Activated naive CD8-positive, alpha-beta T cell treated with anti-CD3 and anti-CD28 coated beads, Interleukin-2, amount 10 ng/mL, durations not matched to agents 7 days and 5 days (primary cell): ENCODE measurements at places on chromosomes 11 and 22. TPM values are rescaled to one million over a fixed set of nuclear protein-coding genes. Genes with fewer than 3 reads are reported as not detected.

Gene TMEM9B
- 32.4 TPM for total RNA-seq

Gene TRIM29
- not detected for total RNA-seq

Gene ZNRF3
- 1.1 TPM for total RNA-seq

Gene SCGB2A2
- not detected for total RNA-seq

Gene PNPLA5
- not detected for total RNA-seq

Gene OR2AG1
- not detected for total RNA-seq

Gene E2F8
- 26.9 TPM for total RNA-seq

Gene SCGB1D4
- not detected for total RNA-seq

Gene CHKA
- 9.2 TPM for total RNA-seq

Gene GAL3ST1
- 0.44 TPM for total RNA-seq

- H3K27ac ChIP-seq = peak overlapping the region; percentile 87
- peaks cover 8% of the 10 kb centered on the region for H3K27me3 ChIP-seq
- H3K4me1 ChIP-seq = peaks cover 25% of the 10 kb centered on the region
- no peaks in the 10 kb centered on the region for H3K36me3 ChIP-seq
- peak overlapping the region; percentile 87 for H3K4me3 ChIP-seq
These were observed 421 bp downstream of the SLC15A3 start for GRCh38 chr11:60951606-60951903.

- no peak overlapping the region for H3K4me3 ChIP-seq
- H3K27me3 ChIP-seq = no peaks in the 10 kb centered on the region
- no peak overlapping the region for H3K27ac ChIP-seq
- H3K4me1 ChIP-seq = peaks cover 2% of the 10 kb centered on the region
- peaks cover 1% of the 10 kb centered on the region for H3K36me3 ChIP-seq
These were observed 5.6 kb upstream of the STARD10 start for GRCh38 chr11:72799441-72799840.

GRCh38 chr22:38865201-38866023, 6.6 kb downstream of the CBX6 start:
- H3K4me3 ChIP-seq = no peak overlapping the region
- DNase-seq = peak; percentile 25
- H3K27me3 ChIP-seq = no peaks in the 10 kb centered on the region
- H3K4me1 ChIP-seq = peaks cover 15% of the 10 kb centered on the region

- no peak overlapping the region for H3K4me3 ChIP-seq
- no peak for DNase-seq
- H3K27me3 ChIP-seq = peaks cover 37% of the 10 kb centered on the region
- no peak overlapping the region for H3K27ac ChIP-seq
- no peaks in the 10 kb centered on the region for H3K4me1 ChIP-seq
- no peaks in the 10 kb centered on the region for H3K36me3 ChIP-seq
These were observed 426.4 kb downstream of the SHANK2 start for GRCh38 chr11:70825893-70826540.

- H3K4me1 ChIP-seq = peaks cover 58% of the 10 kb centered on the region
- peak overlapping the region; percentile 55 for H3K4me3 ChIP-seq
- peak overlapping the region; percentile 92 for H3K27ac ChIP-seq
- no peak for DNase-seq
- peaks cover 2% of the 10 kb centered on the region for H3K36me3 ChIP-seq
- H3K27me3 ChIP-seq = no peaks in the 10 kb centered on the region
These were observed 23.9 kb upstream of the MICAL2 start for GRCh38 chr11:12086271-12087074.

DNA sequence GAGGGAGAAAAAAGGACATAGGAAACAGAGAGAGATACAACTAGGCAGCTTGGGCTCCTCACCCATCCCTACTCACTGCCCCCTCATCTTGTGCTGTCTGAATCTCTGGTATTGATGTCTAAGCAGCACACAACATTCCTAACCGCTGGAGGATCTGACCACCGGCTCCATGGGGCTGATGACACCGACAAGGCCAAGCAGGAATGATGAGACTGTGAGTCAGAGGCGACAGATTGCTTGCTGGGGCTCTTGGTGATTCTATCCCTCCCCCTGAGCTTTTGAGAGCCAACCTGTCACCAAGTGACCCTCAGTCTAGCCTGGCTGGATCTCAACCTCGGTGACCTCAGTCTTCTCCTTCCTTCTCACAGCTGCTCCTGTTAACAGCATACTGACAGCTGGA, 13.8 kb downstream of the PAMR1 start:
- H3K4me3 ChIP-seq = no peak overlapping the region
- peaks cover 9% of the 10 kb centered on the region for H3K27me3 ChIP-seq
- no peak overlapping the region for H3K27ac ChIP-seq
- H3K4me1 ChIP-seq = no peaks in the 10 kb centered on the region
- no peaks in the 10 kb centered on the region for H3K36me3 ChIP-seq

- DNase-seq = no peak
- no peaks in the 10 kb centered on the region for H3K36me3 ChIP-seq
- no peaks in the 10 kb centered on the region for H3K4me1 ChIP-seq
- no peak overlapping the region for H3K27ac ChIP-seq
These were observed 109.4 kb downstream of the RCN1 start for GRCh38 chr11:32200136-32200847.

GRCh38 chr11:19345848-19346681, 105.3 kb upstream of the E2F8 start:
- H3K27me3 ChIP-seq = peaks cover 67% of the 10 kb centered on the region
- H3K36me3 ChIP-seq = no peaks in the 10 kb centered on the region
- no peak for DNase-seq
- no peak overlapping the region for H3K27ac ChIP-seq
- H3K4me1 ChIP-seq = peaks cover 7% of the 10 kb centered on the region
- H3K4me3 ChIP-seq = no peak overlapping the region

- peaks cover 12% of the 10 kb centered on the region for H3K4me1 ChIP-seq
- H3K36me3 ChIP-seq = peaks cover 5% of the 10 kb centered on the region
- peak overlapping the region; percentile 68 for H3K27ac ChIP-seq
- H3K4me3 ChIP-seq = peak overlapping the region; percentile 85
- peaks cover 69% of the 10 kb centered on the region for H3K27me3 ChIP-seq
- peak; percentile 38 for DNase-seq
These were observed 745 bp downstream of the NCAM1 start for GRCh38 chr11:112961751-112962578.

DNA sequence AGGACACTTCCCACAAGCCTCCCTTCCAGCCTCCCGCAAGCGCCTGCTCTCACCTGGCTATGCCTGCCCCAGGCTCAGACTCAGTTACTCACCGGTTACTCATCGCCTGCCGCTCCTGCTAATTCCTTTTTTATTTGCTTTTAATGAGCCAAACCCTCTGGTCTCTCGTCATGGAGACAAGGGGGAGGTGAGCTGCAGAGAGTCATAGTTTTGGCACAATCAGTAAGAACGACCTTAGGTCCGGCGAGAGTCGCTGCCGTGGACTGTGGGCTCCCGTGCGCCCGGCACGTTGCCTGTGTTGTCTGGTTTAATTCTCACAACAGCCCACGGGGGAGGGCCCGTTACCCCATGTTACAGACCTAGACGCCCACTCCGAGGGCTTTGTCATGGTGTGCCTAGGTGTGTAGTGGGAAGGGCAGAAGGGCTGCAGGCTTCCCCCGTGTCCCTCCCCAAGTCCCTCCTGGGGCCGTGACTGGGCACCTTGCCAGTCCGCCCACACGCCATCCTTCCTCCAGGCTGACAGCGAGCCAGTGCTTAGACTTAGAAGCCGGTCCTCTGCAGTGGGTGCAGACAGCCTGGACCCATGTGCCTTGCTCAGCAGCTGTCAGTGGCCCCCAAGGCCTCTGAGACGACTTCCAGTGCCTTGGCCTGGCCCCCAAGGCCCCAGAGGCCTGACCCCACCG, 42.2 kb downstream of the WNT7B start:
- DNase-seq = no peak
- no peaks in the 10 kb centered on the region for H3K36me3 ChIP-seq
- peaks cover 7% of the 10 kb centered on the region for H3K27me3 ChIP-seq
- no peak overlapping the region for H3K4me3 ChIP-seq
- H3K4me1 ChIP-seq = no peaks in the 10 kb centered on the region

- H3K4me1 ChIP-seq = no peaks in the 10 kb centered on the region
These were observed 93.5 kb downstream of the COMMD9 start for GRCh38 chr11:36195496-36196354.

GRCh38 chr22:23269441-23270211, 89.3 kb downstream of the BCR start:
- DNase-seq = no peak
- no peaks in the 10 kb centered on the region for H3K27me3 ChIP-seq
- no peak overlapping the region for H3K27ac ChIP-seq
- no peak overlapping the region for H3K4me3 ChIP-seq
- peaks cover 7% of the 10 kb centered on the region for H3K4me1 ChIP-seq

GRCh38 chr11:48052183-48053044, 72.1 kb downstream of the PTPRJ start:
- no peak for DNase-seq
- no peak overlapping the region for H3K4me3 ChIP-seq

GRCh38 chr11:29153078-29153477, 863.8 kb downstream of the KCNA4 start:
- H3K4me1 ChIP-seq = no peaks in the 10 kb centered on the region
- no peaks in the 10 kb centered on the region for H3K36me3 ChIP-seq
- H3K27me3 ChIP-seq = no peaks in the 10 kb centered on the region
- no peak for DNase-seq

- DNase-seq = no peak
- peak within 1 kb of the TSS; percentile 77 for H3K4me3 ChIP-seq
- no peaks in the 10 kb centered on the region for H3K27me3 ChIP-seq
- H3K4me1 ChIP-seq = peaks cover 28% of the 10 kb centered on the region
These were observed at the start of gene EFEMP2 for GRCh38 chr11:65872586-65873317. Gene EFEMP2 (minus strand): TSS chr11:65872800. CDS start chr11:65872354, 446 bp downstream.

GRCh38 chr11:73957654-73958361, 7.0 kb downstream of the DNAJB13 start:
- H3K27ac ChIP-seq = no peak overlapping the region
- no peaks in the 10 kb centered on the region for H3K4me1 ChIP-seq

GRCh38 chr11:3837793-3838192, 3.0 kb downstream of the RHOG start:
- H3K27ac ChIP-seq = peak overlapping the region; percentile 96
- H3K36me3 ChIP-seq = peaks cover 50% of the 10 kb centered on the region
- no peak for DNase-seq
- no peaks in the 10 kb centered on the region for H3K27me3 ChIP-seq

GRCh38 chr11:46248289-46249102, 29.0 kb upstream of the CREB3L1 start:
- no peaks in the 10 kb centered on the region for H3K36me3 ChIP-seq
- no peak for DNase-seq
- H3K27me3 ChIP-seq = peaks cover 4% of the 10 kb centered on the region

GRCh38 chr11:121927789-121928188, 188.2 kb downstream of the BLID start:
- H3K4me3 ChIP-seq = no peak overlapping the region
- H3K27ac ChIP-seq = no peak overlapping the region
- H3K27me3 ChIP-seq = peaks cover 13% of the 10 kb centered on the region
- no peaks in the 10 kb centered on the region for H3K36me3 ChIP-seq

- peak overlapping the region; percentile 69 for H3K27ac ChIP-seq
- H3K27me3 ChIP-seq = no peaks in the 10 kb centered on the region
- H3K36me3 ChIP-seq = peaks cover 29% of the 10 kb centered on the region
- DNase-seq = peak; percentile 45
These were observed 10.6 kb downstream of the CDPF1 start for GRCh38 chr22:46239261-46240048.

DNA sequence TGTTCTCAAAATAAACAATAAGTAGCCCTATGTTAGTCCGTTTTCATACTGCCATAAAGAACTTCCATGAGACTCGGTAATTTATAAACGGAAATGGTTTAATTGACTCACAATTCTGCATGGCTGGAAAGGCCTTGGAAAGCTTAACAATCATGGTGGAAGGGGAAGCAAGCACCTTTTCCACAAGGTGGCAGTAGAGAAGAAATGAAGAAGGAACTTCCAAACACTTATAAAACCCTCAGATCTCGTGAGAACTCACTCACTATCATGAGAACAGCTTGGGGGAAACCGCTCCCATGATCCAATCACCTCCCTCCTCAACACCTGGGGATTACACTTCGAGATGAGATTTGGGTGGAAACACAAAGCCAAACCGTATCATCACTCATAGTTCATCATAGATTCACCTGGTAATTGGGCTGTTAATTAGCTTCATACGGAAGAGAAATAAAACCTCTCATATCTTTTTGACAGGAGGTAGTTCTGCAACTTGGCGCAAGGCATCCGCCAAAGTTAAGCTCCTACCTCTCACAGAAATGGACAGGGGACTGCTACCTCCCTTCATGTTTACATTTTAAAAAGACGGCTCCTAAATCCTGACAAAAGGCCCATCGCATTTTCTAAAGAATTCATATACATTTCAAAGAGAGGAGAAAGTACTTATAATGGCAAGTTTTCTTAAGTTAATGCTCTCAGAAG, 49.0 kb downstream of the MUC15 start:
- no peak for DNase-seq
- no peak overlapping the region for H3K27ac ChIP-seq
- H3K27me3 ChIP-seq = no peaks in the 10 kb centered on the region
- no peaks in the 10 kb centered on the region for H3K36me3 ChIP-seq

DNA sequence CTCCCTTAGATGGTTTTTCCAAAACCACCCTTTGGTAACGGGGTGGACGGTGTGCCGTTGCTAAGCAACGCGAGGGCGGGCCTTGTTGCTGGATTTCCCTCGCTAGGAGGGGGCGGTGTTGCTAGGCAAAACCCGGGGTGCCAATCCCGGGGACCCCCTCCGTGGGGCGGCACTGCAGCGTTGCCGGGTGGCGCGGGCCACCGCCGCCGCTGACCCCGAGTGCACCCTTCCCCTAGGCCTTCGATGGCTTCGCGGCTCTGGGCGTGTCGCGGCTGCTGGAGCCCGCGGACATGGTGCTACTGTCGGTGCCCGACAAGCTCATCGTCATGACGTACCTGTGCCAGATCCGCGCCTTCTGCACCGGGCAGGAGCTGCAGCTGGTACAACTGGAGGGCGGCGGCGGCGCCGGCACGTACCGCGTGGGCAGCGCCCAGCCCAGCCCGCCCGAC, 8.9 kb downstream of the EHBP1L1 start:
- H3K4me3 ChIP-seq = no peak overlapping the region
- peaks cover 36% of the 10 kb centered on the region for H3K4me1 ChIP-seq
- no peaks in the 10 kb centered on the region for H3K27me3 ChIP-seq
- H3K36me3 ChIP-seq = peaks cover 15% of the 10 kb centered on the region
- H3K27ac ChIP-seq = no peak overlapping the region
- no peak for DNase-seq

DNA sequence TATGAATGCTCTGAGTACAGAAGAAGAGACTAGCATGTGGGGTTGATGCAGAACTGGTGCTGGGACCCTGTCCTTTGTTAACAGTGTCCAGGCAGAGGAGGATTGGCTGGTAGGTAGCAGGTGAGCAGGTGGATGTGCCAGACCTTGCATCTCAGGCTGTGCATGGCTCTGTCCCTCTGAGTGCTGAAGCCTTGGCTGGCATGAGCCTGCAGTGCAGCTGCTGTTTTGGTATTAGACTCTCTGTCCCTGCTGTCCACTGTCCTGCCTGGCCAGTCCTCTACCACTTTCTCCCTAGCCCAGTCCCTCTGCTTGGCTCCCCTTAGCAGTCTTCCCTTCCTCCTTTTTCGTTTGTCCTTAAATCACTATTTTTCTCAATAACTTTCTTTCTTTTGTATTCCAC, 213.6 kb upstream of the ZBED5 start:
- no peaks in the 10 kb centered on the region for H3K36me3 ChIP-seq
- H3K27me3 ChIP-seq = peaks cover 1% of the 10 kb centered on the region
- H3K4me1 ChIP-seq = no peaks in the 10 kb centered on the region
- H3K27ac ChIP-seq = no peak overlapping the region
- H3K4me3 ChIP-seq = no peak overlapping the region

GRCh38 chr11:40491341-40491740, 968.1 kb downstream of the LRRC4C start:
- no peak for DNase-seq
- no peak overlapping the region for H3K27ac ChIP-seq
- no peaks in the 10 kb centered on the region for H3K4me1 ChIP-seq
- no peaks in the 10 kb centered on the region for H3K36me3 ChIP-seq
- no peaks in the 10 kb centered on the region for H3K27me3 ChIP-seq

- no peak for DNase-seq
- H3K36me3 ChIP-seq = no peaks in the 10 kb centered on the region
- no peak overlapping the region for H3K4me3 ChIP-seq
- peaks cover 9% of the 10 kb centered on the region for H3K27me3 ChIP-seq
- no peaks in the 10 kb centered on the region for H3K4me1 ChIP-seq
These were observed 24.3 kb upstream of the GLYATL1 start for GRCh38 chr11:58914821-58915543.
